AG20443 (cell line): ENCODE measurements at places on chromosomes 5 and 9.

- DNase-seq: no peak
These were observed 5.4 kb downstream of the NNT start for GRCh38 chr5:43608406-43608805.

- no peak for DNase-seq
These were observed 127.7 kb downstream of the FBXL7 start for GRCh38 chr5:15627647-15628046.

- no peak for DNase-seq
These were observed 161.4 kb upstream of the ZNF462 start for GRCh38 chr9:106701611-106702010.

DNA sequence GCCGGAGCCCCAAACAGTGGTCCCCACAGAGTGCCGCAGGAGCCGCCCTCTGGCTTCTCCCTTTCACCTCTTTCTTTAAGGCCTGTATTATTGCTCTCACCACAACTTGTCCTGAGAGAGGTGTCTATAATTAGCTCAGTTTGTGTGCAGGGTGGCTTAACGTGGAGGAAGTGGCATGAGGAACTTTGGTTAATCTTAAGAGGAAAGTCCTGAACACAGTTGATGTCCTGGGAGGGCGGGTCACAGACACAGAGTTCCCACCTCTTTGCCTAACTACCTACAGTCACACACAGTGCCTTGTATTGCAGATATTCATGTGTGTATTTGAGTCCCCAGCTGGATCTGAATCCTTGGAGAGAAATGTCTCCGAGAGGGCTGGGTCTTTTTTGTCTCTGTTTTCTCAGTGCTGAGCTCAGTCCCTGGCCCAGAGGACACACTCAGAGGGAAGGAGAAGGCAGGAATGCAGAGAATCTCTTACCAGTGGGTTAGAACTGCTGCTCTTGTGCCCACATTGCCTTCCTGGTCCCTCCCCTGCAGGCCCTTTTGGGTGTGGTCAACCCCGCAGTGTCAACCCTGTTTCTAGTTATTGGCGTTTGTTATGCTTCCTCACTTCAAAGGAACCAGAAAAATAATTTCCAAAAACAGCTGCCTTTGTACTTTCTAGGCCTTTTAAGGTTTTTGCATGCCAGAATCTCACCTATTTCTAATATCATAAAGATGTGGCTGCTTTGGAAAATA lies 392.5 kb downstream of the KDM4C start:
- DNase-seq: peak; percentile 27

DNA sequence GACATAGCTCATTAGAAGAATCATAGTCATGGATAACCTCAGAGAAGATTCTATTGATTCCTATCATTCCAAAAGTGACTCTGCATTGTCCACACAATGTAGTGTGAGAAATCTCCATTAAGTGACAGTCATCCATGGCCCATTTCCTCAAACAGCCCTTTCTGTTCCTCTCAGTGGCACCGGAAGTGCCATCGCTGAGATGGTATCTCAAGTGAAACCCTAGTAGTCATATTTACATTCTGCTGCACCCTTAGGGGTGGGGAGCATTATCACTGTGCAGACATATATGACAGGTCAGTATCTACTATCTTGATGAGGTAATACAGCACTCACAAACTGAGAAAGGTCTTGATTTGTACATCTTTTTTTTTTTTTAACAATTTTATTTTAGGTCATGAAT lies 55.4 kb upstream of the MIER3 start:
- no peak for DNase-seq

- no peak for DNase-seq
These were observed 5.8 kb downstream of the ECSCR start for GRCh38 chr5:139456776-139457175.
